Progenitor cell of endocrine pancreas (in vitro differentiated cells): ENCODE measurements at places on chromosomes 2 and 18. TPM values are rescaled to one million over a fixed set of nuclear protein-coding genes. Genes with fewer than 3 reads are reported as not detected.

GRCh38 chr2:36634981-36635597, 37.1 kb upstream of the FEZ2 start:
- H3K4me1 ChIP-seq, result no peaks in the 10 kb centered on the region
- no peaks in the 10 kb centered on the region for H3K27me3 ChIP-seq
- no peak overlapping the region for H3K4me3 ChIP-seq
- no peak for DNase-seq

- peaks cover 3% of the 10 kb centered on the region for H3K36me3 ChIP-seq
- peak overlapping the region; percentile 45 for H3K27ac ChIP-seq
- no peaks in the 10 kb centered on the region for H3K27me3 ChIP-seq
- DNase-seq, result no peak
- no peak overlapping the region for H3K4me3 ChIP-seq
- peaks cover 49% of the 10 kb centered on the region for H3K4me1 ChIP-seq
Measured at GRCh38 chr2:85158559-85159273, 25.5 kb downstream of the TCF7L1 start.

DNA sequence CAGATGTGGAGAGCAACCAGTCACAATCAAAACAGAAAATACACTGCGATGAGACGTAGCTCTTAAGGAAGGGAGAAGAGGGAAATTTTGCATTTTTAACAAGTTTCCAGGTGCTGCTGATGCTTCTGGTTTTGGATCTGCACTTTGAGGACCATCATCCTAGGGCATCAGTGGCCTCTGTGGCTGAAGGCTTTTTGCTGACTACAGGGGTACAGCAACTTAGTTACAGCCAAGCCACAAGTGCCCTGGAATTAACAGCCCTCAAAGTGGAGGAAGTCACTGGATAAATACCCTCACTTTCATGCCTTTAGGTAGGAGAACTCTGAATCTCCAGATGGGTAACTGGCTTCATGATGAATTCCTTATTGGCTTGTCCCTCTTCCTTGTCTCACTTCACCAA, 700.9 kb downstream of the TMEM182 start:
- no peaks in the 10 kb centered on the region for H3K4me1 ChIP-seq
- no peak for DNase-seq
- no peak overlapping the region for H3K4me3 ChIP-seq
- H3K36me3 ChIP-seq, result no peaks in the 10 kb centered on the region
- no peak overlapping the region for H3K27ac ChIP-seq
- H3K27me3 ChIP-seq, result no peaks in the 10 kb centered on the region

GRCh38 chr2:144632809-144633208, 112.9 kb upstream of the ZEB2 start:
- no peak overlapping the region for H3K27ac ChIP-seq
- H3K4me3 ChIP-seq, result no peak overlapping the region
- no peaks in the 10 kb centered on the region for H3K4me1 ChIP-seq
- no peak for DNase-seq
- H3K36me3 ChIP-seq, result peaks cover 3% of the 10 kb centered on the region

DNA sequence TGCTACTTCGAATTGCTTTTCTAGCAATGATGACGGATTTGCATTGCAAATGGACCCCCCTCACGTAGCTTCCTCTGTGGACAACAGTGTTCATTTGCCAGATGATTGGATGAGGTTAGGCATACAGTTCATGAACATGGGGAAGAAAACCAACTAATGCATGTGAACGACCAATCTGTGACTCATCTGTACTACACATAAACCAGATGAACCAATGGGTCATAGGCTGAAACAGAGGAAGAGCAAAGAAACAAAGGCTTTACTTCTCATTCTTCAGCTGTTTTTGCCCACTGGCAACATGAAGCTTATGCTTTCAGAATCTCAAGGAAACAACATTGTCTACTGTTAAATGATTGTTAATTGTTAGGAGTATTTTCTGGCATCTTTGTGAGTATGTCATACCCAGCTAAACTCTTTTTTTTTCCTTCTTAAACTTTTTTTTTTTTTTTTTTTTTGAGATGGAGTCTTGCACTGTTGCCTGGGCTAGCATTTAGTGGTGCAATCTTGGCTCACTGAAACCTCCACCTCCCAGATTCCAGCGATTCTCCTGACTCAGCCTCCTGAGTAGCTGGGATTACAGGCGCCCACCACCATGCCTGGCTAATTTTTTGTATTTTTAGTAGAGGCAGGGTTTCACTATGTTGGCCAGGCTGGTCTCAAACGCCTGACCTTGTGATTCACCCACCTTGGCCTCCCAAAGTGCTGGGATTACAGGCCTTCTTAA, 35.5 kb downstream of the EFEMP1 start:
- H3K27ac ChIP-seq, result no peak overlapping the region
- DNase-seq, result no peak
- H3K4me3 ChIP-seq, result no peak overlapping the region
- H3K4me1 ChIP-seq, result peaks cover 9% of the 10 kb centered on the region

- peak overlapping the region; percentile 77 for H3K27ac ChIP-seq
- H3K4me3 ChIP-seq, result peak overlapping the region; percentile 85
- peaks cover 46% of the 10 kb centered on the region for H3K4me1 ChIP-seq
- no peaks in the 10 kb centered on the region for H3K36me3 ChIP-seq
Measured at GRCh38 chr18:75208155-75208835, 644 bp downstream of the PTGR3 start.

DNA sequence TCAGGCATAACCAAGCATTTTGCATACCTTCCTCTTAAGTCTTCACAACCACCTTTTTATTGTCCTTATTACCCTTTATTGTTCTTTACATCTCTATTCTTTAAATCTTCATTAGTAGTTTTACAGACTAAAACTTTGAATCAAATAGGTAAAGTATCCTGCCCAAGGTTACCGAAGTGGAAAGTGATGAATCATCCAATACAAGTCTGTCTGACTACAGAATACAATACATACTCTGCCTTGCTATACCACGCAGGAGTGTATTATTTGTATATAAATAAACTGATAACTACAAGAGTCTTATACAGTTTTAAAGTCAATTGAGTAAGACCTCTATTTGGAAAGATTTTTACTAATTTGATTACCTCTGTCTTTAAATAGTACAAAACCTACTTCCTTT, 196.0 kb downstream of the ZEB2 start:
- H3K27ac ChIP-seq, result no peak overlapping the region
- no peak overlapping the region for H3K4me3 ChIP-seq
- no peaks in the 10 kb centered on the region for H3K36me3 ChIP-seq
- no peaks in the 10 kb centered on the region for H3K27me3 ChIP-seq
- peaks cover 4% of the 10 kb centered on the region for H3K4me1 ChIP-seq
- DNase-seq, result no peak

Gene CD226
- total RNA-seq, result 0.49 and 0.55 TPM in 2 replicates

Gene IL36B
- not detected in 2 replicates for total RNA-seq

Gene EN1
- 0.12 and 0.42 TPM in 2 replicates for total RNA-seq
